Stimulated activated CD4-positive, alpha-beta T cell treated with anti-CD3 and anti-CD28 coated beads, Interleukin-1b, Interleukin-23, amount 100 ng/mL, for 4 hours (primary cell): ENCODE measurements at places on chromosomes 2 and 18.

GRCh38 chr2:169964740-169965139 is 137.5 kb downstream of the UBR3 start:
- DNase-seq = no peak

- no peak for DNase-seq
Observed at GRCh38 chr2:215598376-215598975, 162.6 kb upstream of the FN1 start.

DNA sequence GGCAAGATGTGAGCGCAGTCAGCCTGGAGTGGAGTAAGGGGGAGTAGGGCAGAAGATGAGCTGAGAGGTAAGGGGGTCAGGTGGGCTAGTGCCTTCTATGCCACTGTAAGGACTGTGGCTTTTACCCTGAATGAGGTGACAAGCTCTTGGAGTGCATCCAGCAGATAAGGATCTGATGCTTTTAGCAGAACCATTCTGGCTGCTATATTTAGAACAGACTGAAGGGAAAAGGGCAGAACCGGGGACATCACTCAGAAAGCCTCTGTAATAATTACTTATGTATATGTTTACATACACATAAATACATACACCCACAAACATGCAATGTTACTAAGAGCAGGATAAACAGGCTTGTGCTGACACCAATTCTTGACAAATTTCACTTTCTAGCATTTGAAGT is 124.8 kb downstream of the DTNB start:
- DNase-seq = no peak

- DNase-seq = no peak
Observed at GRCh38 chr18:35410561-35410960, 33.4 kb upstream of the ZNF396 start.

DNA sequence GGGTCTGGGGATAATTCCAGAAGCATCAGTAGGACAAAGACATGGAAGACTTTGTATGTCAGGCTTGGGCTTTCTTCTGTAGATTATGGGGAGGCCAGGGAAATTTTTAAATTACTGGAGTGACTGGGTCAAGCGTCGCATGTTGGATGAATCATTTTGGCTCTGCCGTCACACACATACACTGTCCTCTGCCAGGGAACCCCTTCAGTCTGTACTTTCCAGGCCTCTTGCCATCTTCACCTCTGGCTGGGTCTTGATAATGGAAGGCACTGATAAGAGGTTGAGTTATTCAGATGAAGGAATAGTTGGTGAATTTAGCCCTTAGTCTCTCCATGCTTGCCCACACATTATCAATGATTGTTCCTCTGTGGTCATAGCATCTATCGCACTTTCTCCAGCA is 895.1 kb upstream of the CELF4 start:
- DNase-seq = no peak

DNA sequence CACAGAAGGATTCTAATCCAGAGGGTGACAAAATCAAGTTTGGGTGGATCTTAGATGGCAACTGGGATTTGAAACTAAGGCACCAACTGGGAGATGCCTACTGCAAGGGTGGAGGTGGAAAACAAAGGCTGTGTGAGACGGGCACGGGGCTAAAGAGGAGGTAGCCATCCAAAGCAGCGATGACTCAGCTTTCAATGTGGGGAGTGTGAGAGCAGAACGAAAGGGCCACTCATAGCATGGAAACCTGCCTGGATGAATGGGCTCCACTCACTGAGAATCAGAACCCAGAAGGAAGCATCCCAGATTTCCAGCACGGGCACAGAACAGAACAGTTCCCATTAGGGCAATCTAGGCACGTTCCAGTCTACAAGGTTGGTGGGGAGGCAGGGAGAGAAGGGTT is 159.5 kb downstream of the COL4A4 start:
- no peak for DNase-seq

DNA sequence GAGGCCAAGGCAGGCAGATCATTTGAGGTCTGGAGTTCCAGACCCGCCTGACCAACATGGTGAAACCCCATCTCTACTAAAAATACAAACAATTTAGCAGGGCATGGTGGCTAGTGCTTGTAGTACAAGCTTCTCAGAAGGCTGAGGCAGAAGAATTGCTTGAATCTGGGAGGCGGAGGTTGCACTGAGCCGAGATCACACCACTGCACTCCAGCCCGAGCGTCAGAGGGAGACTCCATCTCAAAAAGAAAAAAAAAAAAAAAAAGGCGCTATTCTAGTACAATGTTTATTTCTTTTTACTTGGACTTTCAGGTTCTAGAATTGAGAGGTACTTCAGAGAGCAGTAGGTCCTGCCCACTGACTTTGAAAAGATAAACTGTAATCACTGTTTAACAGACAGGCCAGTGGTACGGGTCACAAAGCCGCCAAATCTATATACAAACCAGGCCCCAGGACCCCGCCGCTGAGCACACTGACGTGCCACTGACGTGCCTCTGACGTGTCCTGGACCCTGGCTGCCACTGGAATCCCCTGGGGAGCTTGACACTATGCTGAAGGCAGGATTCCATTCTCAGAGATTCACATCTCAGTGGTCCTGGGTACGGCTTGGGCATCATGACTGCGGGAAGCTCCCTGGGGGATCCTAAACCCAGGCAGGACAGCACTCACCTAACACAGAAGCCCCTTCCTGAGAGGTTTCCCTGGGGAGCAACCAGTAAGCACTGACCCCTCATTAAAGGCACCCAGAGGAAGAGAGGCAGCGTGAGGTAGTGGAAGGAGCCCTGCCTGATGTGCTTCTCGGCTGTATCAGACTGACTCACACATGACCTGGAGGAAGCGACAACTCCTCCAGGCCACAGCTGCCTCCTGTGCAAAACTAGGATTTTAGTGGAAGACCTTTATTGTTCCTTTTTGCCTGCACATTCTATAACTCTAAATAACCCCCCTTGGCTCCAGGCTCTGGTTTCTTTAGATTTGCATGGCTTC is 197.8 kb upstream of the MEIS1 start:
- no peak for DNase-seq

GRCh38 chr18:23311351-23312121 is 141.6 kb upstream of the RIOK3 start:
- DNase-seq = no peak

- no peak for DNase-seq
Observed at GRCh38 chr2:10921525-10921924, 9.8 kb downstream of the KCNF1 start.
